ENCODE measurements at places on chromosomes 6 and 20.

DNA sequence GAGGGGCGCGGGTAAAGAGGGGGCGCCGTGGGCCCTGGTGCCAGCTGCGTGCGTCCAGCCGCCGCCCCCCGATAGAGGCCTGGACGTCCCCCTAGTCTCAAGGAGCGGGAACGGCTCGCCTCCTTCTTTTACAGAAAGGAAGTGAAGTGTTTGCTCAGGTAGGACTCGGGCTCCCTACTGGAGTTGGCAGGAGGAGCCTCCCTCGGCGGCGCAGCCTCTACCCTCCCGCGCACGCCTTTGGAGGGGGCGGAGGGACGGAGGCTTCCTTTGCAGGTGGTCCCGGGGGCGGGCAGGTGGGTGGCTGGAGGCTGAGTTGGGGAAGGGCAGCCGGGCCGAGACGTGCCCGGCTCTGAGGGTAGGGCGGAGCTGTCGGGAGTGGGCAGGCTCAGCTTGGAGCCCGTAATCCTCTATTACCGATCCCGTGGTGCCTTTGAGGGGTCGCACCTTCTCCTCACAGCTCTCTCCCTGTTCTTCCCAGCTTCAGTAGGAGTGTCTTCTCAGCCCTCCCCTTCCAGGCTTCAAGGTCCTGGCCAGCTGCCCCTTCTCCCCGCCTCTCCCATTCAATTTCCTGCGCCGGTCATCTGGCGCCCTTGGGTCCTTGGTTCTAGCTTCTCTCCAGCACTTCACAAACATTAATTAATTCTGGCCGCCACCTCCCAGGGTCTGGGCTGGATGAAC, 728 bp downstream of the ITPR3 start:
- H3K36me3 ChIP-seq = no peaks in the 10 kb centered on the region
- H3K4me1 ChIP-seq = peaks cover 22% of the 10 kb centered on the region
- DNase-seq = no peak
- no peak overlapping the region for H3K27ac ChIP-seq

DNA sequence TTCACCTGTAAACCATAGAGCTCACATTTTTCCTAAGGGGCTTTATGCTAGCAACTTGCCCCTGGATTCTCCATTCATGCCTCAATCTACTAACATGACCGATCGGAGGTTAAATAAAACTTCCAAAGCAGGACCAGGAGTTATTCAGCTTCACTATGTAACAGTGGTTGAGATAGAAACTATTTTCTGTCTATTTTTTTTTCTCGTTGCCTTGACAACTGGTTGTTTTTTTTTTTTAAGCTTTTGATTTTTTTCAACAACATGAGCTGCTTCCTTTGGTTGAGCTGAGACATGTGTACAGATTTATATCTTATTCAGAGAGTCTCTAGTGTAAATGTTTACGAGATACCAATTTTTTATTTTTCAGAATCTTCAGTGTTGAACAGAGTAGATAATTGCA, 85.7 kb downstream of the SHLD1 start:
- H3K36me3 ChIP-seq = no peaks in the 10 kb centered on the region
- no peak overlapping the region for H3K4me3 ChIP-seq
- H3K4me1 ChIP-seq = no peaks in the 10 kb centered on the region
- no peaks in the 10 kb centered on the region for H3K27me3 ChIP-seq
- no peak overlapping the region for H3K27ac ChIP-seq

DNA sequence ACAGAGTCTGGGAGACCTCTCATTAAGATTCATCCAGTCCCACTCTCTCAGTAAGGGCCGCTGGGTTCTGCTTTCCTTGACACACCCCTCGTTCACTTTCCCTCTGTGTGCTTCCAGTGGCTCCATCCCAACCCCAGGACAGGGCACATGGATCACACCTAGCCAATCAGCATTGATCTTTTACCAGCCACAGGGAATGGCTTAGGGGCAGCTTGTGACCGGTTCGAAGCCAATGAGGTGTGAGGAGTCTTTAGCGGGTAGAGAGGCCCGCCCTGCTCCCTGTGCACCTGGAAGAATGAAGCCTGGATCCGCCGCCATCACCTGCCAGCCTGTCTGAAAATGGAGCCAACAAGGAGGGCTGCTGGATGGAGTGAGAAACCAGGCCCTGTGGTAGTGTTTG, 35.2 kb upstream of the OVOL2 start:
- H3K4me1 ChIP-seq = no peaks in the 10 kb centered on the region
- H3K27me3 ChIP-seq = no peaks in the 10 kb centered on the region
- no peak overlapping the region for H3K27ac ChIP-seq
- H3K36me3 ChIP-seq = no peaks in the 10 kb centered on the region
- DNase-seq = no peak
- no peak overlapping the region for H3K4me3 ChIP-seq

DNA sequence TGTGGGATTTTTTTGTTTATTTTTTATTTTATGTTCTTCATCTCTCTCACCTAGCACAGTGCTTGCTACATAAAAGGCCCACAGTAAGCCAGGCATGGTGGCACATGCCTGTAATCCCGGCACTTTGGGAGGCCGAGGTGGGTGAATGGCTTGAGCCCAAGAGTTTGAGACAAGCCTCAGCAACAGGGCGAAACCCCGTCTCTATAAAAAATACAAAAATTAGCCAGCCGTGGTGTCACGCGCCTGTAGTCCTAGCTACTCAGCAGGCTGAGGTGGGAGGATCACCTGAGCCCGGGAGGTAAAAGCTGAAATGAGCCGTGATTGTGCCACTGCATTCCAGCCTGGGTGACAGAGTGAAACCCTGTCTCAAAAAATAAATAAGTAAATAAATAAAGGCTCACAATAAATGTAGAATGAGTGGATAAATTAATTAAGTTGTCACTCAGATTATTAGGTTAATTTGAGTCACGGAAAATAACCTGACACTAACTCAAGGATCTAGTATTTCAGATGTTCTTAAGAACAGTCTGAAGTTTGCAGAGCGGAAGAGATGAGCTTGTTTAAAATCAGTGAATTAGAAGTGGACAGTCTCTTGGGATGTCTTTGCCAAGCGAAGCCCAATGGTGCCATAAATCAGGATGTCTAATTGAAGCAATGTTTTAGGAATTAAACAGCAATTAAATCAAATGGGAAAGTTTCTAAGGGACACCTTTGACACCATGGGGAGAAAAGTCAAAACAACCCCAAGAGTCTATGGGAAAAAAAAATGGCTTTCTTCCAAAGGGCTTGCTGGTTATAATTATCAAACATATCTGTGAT, 214.4 kb downstream of the ZNF217 start:
- H3K4me3 ChIP-seq = no peak overlapping the region
- no peaks in the 10 kb centered on the region for H3K36me3 ChIP-seq
- H3K27ac ChIP-seq = no peak overlapping the region
- no peaks in the 10 kb centered on the region for H3K4me1 ChIP-seq
- H3K27me3 ChIP-seq = no peaks in the 10 kb centered on the region

DNA sequence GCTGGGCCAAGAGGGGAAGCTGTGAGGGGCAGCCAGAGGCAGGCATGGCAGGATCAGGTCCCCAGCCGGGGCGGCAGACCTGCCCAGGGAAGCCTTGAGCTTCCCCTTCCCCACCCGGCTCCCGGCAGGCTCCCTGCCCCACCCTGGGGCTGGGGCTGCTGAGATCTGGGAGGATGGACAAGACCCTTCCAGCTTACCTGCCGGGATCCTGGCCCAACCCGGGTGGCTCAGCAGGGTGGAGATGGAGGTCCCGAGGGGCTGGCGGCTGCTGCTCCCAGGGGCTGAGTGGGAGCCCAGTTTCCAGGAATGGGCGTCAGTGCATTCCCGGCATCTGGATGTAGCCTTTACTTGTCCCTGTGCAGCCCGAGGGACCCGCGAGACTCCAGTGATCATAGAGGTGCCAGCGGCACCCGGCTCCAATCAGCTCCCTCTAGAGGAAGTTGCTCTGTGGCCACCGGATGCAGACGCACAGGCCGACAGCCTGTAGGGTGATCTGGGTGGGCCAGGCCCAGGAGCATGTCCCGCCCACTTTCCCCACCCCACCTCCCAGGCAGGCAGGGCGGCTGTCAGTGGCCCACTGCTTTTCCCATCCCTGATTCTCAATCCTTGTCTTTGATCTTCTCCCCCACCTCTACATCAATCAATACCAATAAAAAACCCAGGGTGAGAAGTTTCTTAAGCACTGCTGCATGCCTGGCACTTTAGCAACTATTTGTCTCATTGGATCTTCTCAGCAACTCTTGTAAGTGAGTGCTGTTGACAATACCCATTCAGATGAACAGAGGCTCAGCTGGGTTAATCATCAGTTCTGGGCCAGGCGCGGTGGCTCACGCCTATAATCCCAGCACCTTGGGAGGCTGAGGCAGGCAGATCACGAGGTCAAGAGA, at the start of gene BAK1:
BAK1 (minus strand) TSS at position 449 of the 887 bp plus-strand sequence. CDS start 2,672 bp downstream, outside the sequence.
- peak; percentile 82 for DNase-seq
- no peaks in the 10 kb centered on the region for H3K27me3 ChIP-seq
- H3K4me1 ChIP-seq = peaks cover 4% of the 10 kb centered on the region
- H3K36me3 ChIP-seq = peaks cover 9% of the 10 kb centered on the region
- H3K4me3 ChIP-seq = peak within 1 kb of the TSS; percentile 86
- H3K27ac ChIP-seq = peak within 1 kb of the TSS; percentile 36

DNA sequence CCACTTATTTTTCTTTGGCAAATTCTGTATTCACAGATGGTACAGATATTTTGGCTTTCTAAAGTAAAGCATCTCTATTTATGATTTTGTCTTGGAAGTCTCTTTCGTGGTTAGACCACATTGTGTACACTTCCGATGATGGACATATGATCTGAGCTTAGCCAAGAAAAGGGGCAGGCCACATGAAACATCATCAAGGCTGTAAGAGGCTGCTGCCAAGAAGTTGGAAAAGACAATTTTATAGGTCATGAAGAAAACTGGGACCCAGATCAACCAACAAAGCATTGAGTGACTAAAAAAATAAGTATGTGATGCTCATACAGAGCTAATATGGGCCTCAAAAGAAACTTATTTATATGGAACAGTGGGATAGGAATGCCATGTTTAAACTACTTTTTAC, 266.4 kb downstream of the HAO1 start:
- H3K36me3 ChIP-seq = no peaks in the 10 kb centered on the region
- H3K27ac ChIP-seq = no peak overlapping the region
- no peak for DNase-seq
- H3K4me3 ChIP-seq = no peak overlapping the region

- H3K27me3 ChIP-seq = no peaks in the 10 kb centered on the region
- H3K4me3 ChIP-seq = no peak overlapping the region
- H3K4me1 ChIP-seq = peaks cover 25% of the 10 kb centered on the region
- no peaks in the 10 kb centered on the region for H3K36me3 ChIP-seq
These were observed 1.7 kb downstream of the GABBR1 start for GRCh38 chr6:29631209-29631810.

DNA sequence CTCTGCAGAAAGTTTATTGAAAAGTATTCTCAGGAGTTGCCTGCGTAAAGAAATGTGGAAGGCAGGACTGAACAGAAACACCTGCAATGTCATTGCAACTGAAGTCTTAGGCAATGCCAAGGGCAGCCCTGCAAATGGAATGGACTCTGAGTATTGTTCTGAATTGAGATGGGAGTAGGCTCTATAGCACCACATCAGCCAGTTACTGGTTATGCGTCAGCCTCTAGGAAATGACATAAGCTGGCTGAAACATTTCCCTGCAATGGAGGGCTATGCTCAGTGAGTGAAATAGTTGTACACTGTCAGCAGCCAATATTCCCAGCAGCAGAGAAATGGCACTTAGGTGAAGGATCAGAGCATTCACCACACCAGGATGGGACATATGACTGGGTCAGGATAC, 13.8 kb upstream of the GJE1 start:
- H3K27ac ChIP-seq = no peak overlapping the region
- no peak for DNase-seq
- H3K36me3 ChIP-seq = no peaks in the 10 kb centered on the region
- H3K4me3 ChIP-seq = no peak overlapping the region
- H3K4me1 ChIP-seq = no peaks in the 10 kb centered on the region

- DNase-seq = no peak
- H3K27me3 ChIP-seq = no peaks in the 10 kb centered on the region
- no peaks in the 10 kb centered on the region for H3K36me3 ChIP-seq
- no peak overlapping the region for H3K4me3 ChIP-seq
- H3K4me1 ChIP-seq = no peaks in the 10 kb centered on the region
- H3K27ac ChIP-seq = no peak overlapping the region
These were observed 16.9 kb downstream of the CGAS start for GRCh38 chr6:73435236-73435635.

- peaks cover under 1% of the 10 kb centered on the region for H3K36me3 ChIP-seq
- H3K27me3 ChIP-seq = no peaks in the 10 kb centered on the region
- no peak for DNase-seq
- H3K4me3 ChIP-seq = peak overlapping the region; percentile 88
These were observed 492 bp upstream of the TBC1D7 start for GRCh38 chr6:13328875-13329183.

DNA sequence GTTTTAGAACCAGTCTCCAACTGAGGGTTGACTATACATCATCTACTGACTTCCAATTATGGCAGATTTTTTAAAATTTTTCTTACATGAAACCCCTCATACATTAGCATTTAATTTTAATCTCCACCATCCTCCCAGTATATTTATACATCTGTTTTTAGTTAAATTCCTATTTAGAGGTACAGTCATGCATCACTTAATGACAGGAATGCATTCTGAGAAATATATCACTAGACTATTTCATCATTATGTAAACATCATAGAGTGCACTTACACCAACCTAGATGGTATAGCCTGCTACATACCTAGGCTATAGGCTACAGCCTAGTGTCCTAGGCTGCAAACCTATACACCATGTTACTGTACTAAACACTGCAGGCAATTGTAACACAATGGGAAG, 316.7 kb upstream of the MARCKS start:
- H3K36me3 ChIP-seq = no peaks in the 10 kb centered on the region
- H3K27ac ChIP-seq = no peak overlapping the region
- no peaks in the 10 kb centered on the region for H3K4me1 ChIP-seq
- H3K4me3 ChIP-seq = no peak overlapping the region

- H3K4me3 ChIP-seq = no peak overlapping the region
- H3K27ac ChIP-seq = no peak overlapping the region
- no peaks in the 10 kb centered on the region for H3K36me3 ChIP-seq
These were observed 69.5 kb downstream of the FOXO3 start for GRCh38 chr6:108630050-108630714.

DNA sequence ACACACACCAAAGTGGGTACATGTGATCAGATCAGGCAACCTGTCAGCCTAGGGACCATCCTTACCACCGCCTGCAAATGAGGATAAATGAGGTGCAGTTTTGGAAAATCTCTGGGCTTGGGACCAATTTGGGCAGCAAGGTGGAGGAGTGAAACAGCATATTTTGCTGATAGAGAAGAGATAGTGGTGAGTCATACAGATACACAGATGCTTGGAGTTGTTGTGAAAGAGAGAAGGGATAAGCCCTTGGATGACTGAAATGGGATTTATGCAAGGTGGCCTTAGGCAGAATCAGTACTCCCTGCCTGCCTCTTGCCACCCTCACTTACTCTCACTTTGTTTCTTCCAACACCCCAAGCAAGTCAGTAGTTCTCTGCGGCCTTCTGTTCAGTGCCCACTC, 34.7 kb downstream of the BMP2 start:
- H3K36me3 ChIP-seq = no peaks in the 10 kb centered on the region
- no peaks in the 10 kb centered on the region for H3K4me1 ChIP-seq
- H3K27ac ChIP-seq = no peak overlapping the region
- no peaks in the 10 kb centered on the region for H3K27me3 ChIP-seq
- no peak overlapping the region for H3K4me3 ChIP-seq

All from liver (tissue), 10 donors.